ENCODE measurements at places on chromosomes 3 and 15. TPM values are rescaled to one million over a fixed set of nuclear protein-coding genes. Genes with fewer than 3 reads are reported as not detected.

UBE2Q2 gene
- 44.1 TPM for total RNA-seq

ANKRD63 gene
- total RNA-seq, result not detected

ROPN1B gene
- total RNA-seq, result 0.54 TPM

CELSR3 gene
- total RNA-seq, result 4.0 TPM

TPRG1 gene
- 3.5 TPM for total RNA-seq

FANCD2OS gene
- total RNA-seq, result not detected

AHSG gene
- not detected for total RNA-seq

VPS13C gene
- 72.6 TPM for total RNA-seq

SIN3A gene
- total RNA-seq, result 18.9 TPM

ACKR2 gene
- 0.38 TPM for total RNA-seq

GPR149 gene
- 0.27 TPM for total RNA-seq

SKOR1 gene
- total RNA-seq, result 0.22 TPM

CNTN6 gene
- 9.5 TPM for total RNA-seq

HYAL1 gene
- total RNA-seq, result 1.3 TPM
